ENCODE measurements at places on chromosomes 16 and 17. TPM values are rescaled to one million over a fixed set of nuclear protein-coding genes. Genes with fewer than 3 reads are reported as not detected.

SBK1 gene
- total RNA-seq: 0.23 TPM

CACNA1H gene
- total RNA-seq: 0.15 TPM

PLEKHG4 gene
- 22.4 TPM for total RNA-seq

WFDC1 gene
- not detected for total RNA-seq

NPIPA5 gene
- 10.2 TPM for total RNA-seq

C16orf46 gene
- total RNA-seq: 0.58 TPM

NPIPA8 gene
- not detected for total RNA-seq

FBXW10 gene
- not detected for total RNA-seq

ZNF597 gene
- total RNA-seq: 1.7 TPM

NOTUM gene
- total RNA-seq: 0.78 TPM

NECAB2 gene
- total RNA-seq: not detected

TBC1D3I gene
- total RNA-seq: 1.5 TPM

DNAH3 gene
- not detected for total RNA-seq

GRCh38 chr17:81414756-81415516 is 19.7 kb downstream of the BAHCC1 start:
- no peak for DNase-seq

DNA sequence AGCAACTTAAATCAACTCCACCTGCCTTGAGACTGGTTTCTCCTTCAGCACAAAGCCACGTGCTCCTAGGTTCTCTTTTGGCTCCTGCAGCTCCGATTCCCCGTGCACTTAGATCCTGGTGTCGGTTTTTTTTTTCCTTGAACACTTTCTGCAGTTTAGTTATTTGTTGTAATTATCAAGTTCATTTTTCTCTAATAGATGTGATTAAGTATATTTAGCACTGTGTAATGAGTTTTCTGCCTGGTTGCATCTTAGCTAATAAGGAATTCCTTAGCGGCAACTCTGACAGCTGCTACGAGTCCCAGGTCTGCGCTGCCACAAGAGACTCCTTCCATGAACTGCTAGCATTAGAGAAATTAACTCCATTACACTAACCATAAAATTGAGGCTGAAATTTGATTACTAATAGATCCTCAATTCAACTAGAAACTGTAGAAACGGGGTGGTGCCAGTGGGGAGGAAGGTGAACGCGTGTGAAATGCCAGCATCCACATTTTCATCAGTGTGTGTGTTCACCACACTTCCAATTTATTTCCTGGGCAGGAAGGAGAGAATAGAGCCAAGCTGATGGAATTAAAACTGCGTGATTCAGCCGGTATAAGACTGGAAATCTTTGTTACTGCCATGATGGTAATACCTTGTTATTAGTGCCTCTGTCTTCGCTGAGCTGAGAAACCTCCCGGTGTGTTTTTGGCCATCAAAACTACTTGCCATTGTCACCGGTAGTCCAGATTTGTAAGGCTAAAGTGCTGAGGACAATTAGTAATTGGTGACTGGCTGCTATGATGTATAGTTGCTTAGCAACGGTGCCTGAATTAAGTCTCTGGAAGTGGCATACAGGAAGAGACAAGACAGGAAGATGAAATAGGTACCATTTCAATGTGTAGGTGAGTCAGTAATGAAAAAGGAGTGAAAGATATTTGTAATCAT is 232.4 kb downstream of the IRX3 start:
- DNase-seq: no peak

- DNase-seq: no peak
Measured at GRCh38 chr17:64057701-64058263, 37.3 kb upstream of the ICAM2 start.

DNA sequence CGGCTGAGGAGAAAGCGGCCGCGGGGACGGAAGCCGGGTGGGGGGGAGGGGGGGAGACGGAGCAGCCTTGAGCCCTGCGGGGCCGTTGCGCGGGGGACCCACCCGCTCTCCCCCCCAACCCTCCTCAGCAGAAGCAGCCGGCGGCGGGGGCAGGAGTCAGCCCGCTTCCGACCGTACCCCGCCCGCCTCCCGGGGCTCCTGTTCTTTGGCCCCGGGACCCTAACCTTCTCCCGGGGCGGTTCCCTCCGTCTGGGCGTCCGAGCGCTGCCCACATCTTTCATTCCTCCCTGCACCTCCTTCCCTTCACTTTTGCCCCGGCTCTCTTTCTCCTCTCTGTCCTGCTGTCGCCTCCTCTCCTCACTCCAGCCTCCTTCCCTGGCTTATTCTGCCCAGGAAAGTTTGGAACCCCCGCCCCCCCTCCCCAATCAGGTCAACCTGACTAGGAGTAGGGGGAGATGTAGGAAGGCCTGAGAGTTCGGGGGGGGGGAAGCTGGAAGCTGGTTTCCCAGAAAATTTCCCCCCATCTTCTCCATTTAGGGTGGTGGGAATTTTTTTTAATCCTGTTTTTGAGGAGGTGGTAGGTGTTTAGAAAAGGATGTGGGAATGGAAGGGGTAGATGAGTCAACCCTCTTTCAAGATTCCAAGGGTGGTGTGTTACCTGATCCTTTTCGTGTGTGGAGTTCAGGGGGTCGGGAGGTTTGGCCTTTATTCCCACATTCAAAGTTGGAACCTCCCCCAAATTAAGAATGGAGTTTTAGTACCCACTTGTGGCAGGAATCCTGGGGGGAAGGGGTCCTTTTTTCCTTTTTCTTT is 427 bp upstream of the NLK start:
- DNase-seq: no peak

- no peak for DNase-seq
Measured at GRCh38 chr17:67990909-67991308, 5.4 kb downstream of the C17orf58 start.

- peak; percentile 18 for DNase-seq
Measured at GRCh38 chr17:412211-413015, 59.8 kb upstream of the RPH3AL start.

- no peak for DNase-seq
Measured at GRCh38 chr16:87733190-87733589, 32.6 kb downstream of the KLHDC4 start.

GRCh38 chr17:59357219-59357697 is 25.8 kb downstream of the YPEL2 start:
- DNase-seq: no peak

- no peak for DNase-seq
Measured at GRCh38 chr16:68719993-68720489, 17.1 kb upstream of the CDH1 start.

- DNase-seq: no peak
Measured at GRCh38 chr16:12539185-12539929, 264.3 kb downstream of the CPPED1 start.

- no peak for DNase-seq
Measured at GRCh38 chr16:2156849-2157224, 1.3 kb downstream of the TRAF7 start.

- DNase-seq: no peak
Measured at GRCh38 chr17:47774987-47775580, 42.0 kb downstream of the TBX21 start.

DNA sequence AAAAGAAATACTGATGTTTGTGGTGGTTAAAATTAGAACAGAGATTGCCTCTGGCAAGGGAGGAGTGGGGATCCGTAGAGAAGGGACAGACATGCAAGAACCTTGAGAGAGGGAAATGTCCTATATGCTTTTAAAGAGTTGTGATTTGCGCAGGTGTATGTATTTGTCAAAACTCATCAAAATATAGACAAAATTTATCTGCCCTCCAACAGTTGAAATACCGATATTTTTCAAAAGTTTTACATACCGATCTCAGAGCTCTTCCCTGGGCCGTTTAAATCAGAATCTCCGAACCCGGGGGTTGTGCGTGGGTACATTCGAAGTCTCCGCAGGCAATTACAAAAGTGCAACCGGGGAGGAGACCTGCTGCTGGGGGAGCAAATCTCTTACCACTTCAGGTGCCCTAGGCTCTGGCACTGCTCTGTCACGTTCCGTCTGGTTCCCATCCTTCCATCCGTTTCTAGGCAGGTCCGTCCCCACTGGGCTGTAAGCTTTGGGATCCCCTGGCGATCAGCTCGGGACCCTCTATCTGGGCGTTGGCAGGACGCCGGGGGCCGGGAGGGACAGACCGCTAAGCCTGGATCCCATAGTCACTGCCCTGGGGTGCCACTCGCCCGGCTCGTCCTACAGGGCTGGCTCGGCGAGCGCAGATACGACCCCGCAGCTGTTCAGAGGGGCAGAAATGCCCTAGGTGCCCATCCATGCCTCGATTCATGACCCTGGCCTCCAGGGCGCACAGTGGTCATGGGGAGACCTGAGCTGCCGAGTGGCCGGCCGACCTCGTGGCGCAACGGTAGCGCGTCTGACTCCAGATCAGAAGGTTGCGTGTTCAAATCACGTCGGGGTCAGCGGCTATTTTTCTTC is 4.2 kb downstream of the BORCS6 start:
- DNase-seq: no peak

DNA sequence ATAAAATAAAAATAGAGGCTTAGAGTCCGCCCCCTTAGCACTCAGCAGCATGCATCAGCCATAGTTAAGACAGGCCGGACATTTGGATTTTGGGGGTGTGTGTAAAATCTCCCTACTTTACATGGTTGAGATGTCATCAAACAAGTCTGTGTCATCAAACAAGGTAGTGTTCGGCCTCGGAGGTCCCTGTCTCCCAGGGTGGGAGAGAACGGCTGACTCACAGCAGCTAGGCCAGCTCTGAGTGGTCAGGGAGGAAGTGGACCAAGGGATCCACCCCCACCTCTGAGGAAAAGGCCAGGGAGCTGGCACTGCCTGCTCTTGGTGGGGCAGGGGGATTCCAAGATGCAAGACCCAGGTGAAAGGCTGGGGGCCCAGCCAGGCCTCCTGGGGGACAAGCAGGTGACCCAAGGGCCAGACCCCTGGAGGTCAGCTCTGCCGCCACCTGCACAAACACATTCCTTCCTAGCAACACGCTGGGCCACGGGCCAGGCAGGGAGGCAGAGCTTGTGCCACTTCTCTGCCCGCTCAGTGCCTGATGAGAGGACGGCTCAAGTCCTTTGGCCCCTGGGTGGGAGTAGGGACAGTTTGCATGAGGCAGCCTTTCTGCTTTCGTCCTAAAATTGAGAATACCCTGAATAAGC is 28.5 kb downstream of the KIFC3 start:
- DNase-seq: no peak

DNA sequence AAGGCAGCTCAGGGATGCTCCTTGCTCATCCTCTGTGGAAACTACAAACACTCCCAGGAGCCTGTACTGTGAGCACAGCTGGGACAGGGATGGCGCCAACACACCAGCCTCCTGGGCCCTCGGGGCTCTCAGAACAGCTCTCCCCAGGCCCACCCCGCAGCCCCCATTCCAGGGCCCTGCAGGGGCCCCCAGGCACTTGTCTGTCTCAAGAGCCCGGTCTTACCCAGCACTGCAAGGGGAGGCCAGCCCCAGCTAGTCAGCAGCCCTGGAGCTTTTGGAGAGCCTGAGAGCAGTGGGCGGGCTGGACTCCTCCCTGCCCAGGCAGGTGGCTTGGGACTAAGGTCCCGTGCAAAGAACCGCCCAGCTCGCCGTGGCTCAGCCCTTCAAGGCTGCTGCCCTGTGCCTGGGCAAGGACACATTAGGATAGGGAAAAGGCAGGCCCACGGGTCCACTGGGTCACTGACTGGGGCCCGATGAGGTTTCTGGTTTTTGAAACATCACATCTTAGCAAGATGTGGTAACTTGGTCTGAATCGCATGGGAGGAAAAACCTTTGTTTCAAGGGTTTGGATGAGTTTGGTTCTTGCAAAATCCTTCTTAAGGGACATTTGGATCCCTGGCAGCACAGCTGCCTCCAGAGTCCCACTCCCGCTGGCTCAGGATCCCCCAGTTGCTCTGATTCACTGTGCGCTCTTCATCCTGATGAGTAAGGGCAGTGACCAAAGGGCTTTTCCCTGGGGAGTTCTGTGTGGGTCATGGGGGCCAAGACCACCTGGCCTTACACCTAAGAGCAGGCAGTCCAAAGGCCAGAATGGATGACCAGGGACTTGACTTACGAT is 2.8 kb downstream of the DNASE1L2 start:
- no peak for DNase-seq

DNA sequence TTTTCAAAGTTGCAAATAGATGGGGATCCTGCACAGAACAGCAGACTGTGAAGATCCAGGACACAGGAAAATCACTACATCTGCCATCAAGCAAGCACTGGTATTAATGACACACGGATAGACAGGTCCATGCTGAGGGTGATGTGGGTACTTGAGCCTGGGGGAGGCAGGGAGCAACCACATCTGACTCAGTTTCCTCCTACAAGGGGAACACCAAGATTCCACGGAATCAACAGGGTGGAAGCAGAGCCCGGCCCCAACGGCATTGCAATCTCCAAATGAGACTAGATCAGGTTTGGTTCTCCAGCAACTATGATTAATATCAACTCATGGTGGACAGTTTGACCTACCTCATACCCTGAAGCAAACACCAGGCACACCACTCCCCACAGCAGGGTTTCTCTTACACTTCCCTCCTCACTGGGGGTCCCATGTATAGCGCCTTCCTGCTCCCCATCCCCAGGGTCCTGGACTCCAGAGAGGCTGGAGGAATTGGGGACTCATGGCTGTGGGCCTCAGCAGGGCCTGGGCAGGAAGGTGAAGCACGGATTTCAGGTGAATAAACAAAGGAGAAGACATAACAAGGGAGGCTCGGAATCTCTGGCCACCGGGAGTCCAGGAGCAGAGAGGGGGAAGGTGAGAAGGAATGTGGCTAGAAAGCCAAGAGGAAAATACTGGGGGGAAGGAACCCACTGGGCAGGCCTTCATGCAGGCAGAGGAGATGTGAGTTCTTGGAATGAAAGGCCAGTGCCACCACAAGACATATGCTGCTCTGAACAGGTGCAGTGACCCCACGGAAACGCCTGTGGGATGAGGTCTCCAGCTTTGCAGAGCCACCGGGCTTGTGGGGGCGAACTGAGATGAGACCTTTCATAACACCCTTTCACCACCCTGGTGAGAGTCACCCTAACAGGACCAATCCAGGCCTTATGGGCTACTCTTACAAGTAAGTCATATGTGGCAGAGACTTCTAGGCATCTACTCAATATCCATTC is 29.5 kb upstream of the PIK3R6 start:
- no peak for DNase-seq

DNA sequence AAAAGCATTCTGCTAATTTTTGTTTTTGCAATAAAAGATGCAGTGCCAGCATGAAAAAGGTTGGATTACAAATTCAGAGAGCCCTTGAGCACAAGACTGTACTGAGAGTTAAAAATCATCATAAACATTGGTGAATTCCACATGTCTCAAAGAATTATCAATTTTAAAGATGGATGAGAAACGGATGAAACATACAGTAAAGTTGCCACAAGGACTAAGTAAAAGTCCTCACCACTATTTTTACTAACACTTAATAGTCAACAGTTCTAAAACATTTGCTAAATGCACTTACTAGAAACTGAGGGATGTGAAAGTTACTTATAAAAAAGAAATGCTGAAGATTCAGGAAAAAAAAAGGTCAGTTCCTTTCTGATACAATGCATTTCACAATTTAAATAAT is 25.8 kb upstream of the NACA2 start:
- DNase-seq: no peak

- DNase-seq: no peak
Measured at GRCh38 chr17:8186787-8187516, 3.0 kb downstream of the BORCS6 start.

GRCh38 chr17:35214192-35214591 is 20.0 kb upstream of the SLC35G3 start:
- DNase-seq: no peak

DNA sequence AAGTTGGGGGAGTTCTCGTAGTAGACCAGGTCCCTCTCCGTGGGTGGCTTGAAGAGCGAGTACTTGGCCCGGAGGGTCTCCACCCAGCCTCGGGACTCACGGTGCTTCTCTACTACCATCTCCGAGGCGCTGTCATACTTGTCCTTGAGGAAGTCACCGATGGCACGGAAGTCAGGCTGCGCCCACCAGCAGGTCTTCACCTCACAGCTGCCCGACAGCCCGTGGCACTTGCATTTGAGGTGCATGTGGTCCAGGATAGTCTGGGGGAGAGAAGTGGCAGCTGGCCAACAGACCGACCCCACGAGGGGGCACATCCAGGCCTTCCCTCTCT is 50.0 kb downstream of the WNT3 start:
- DNase-seq: no peak

Measured in glomerular endothelial cell (primary cell).